ENCODE measurements at places on chromosomes 7 and 10. TPM values are rescaled to one million over a fixed set of nuclear protein-coding genes. Genes with fewer than 3 reads are reported as not detected.

DNA sequence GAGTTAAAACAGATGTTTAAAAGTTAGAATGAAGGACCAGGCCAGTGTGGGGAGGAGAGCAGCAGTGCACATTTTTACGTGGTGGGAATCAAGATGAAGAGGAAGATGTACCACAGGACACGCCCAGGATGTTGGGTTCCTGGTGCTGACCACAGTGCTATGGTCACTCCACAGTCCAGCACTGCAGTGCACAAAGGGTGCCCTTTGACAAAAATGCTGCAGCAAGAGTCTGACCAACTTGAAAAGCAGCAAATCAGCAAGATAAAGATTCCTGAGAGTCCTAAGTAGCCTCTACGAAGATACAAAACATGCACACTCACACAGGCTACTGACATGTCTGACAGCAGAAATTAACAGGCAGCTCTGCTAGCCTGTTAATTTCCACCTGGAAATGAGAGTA lies 107.1 kb downstream of the PIP4K2A start:
- H3K27me3 ChIP-seq, result no peaks in the 10 kb centered on the region
- no peak overlapping the region for H3K27ac ChIP-seq
- H3K4me3 ChIP-seq, result no peak overlapping the region
- DNase-seq, result no peak
- H3K36me3 ChIP-seq, result no peaks in the 10 kb centered on the region

GRCh38 chr7:3157566-3158287 lies 114.1 kb upstream of the CARD11 start:
- no peaks in the 10 kb centered on the region for H3K4me1 ChIP-seq
- peak; percentile 66 for DNase-seq
- H3K27ac ChIP-seq, result no peak overlapping the region
- no peaks in the 10 kb centered on the region for H3K27me3 ChIP-seq
- no peak overlapping the region for H3K4me3 ChIP-seq
- H3K36me3 ChIP-seq, result no peaks in the 10 kb centered on the region

- DNase-seq, result no peak
- no peaks in the 10 kb centered on the region for H3K27me3 ChIP-seq
- no peaks in the 10 kb centered on the region for H3K36me3 ChIP-seq
- H3K4me3 ChIP-seq, result no peak overlapping the region
These were observed 32.2 kb downstream of the LSM5 start for GRCh38 chr7:32458025-32458424.

- DNase-seq, result no peak
- H3K27ac ChIP-seq, result no peak overlapping the region
- no peaks in the 10 kb centered on the region for H3K27me3 ChIP-seq
- H3K4me3 ChIP-seq, result no peak overlapping the region
These were observed 534.8 kb downstream of the TCERG1L start for GRCh38 chr10:130776724-130777123.

GRCh38 chr7:93889261-93889660 lies 1.3 kb downstream of the TFPI2 start:
- no peak overlapping the region for H3K4me3 ChIP-seq
- H3K36me3 ChIP-seq, result no peaks in the 10 kb centered on the region
- H3K27me3 ChIP-seq, result no peaks in the 10 kb centered on the region
- DNase-seq, result peak; percentile 71

GRCh38 chr10:93622942-93623341 lies 10.6 kb downstream of the PDE6C start:
- no peak overlapping the region for H3K27ac ChIP-seq
- H3K36me3 ChIP-seq, result no peaks in the 10 kb centered on the region
- no peaks in the 10 kb centered on the region for H3K4me1 ChIP-seq
- no peak for DNase-seq
- H3K4me3 ChIP-seq, result no peak overlapping the region
- H3K27me3 ChIP-seq, result peaks cover 6% of the 10 kb centered on the region

DNA sequence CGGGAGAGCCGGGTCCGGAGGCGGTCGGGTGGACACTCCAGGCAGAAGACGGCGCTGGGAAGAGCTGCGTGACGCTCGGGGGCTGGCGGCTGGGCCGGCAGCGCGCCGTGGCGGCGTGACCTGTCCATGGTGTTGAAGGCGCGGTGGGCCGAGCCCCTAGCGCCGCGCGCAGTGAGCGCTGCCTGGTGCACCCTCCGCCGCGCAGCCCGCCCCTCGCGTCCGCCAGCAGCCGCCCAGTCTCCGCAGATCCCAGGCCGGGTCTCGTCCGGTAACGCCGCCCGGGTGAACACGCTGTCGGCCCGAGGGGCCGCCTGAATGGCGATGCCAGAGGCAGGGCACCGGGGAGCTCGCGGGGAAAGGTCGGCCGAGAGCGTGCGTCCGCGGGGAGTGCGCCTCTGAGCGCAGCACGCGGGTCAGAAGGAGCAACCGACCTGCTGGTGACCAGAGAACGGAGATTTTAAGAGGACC lies 657 bp upstream of the TMEM178B start:
- H3K4me3 ChIP-seq, result no peak overlapping the region
- no peaks in the 10 kb centered on the region for H3K4me1 ChIP-seq
- DNase-seq, result peak; percentile 63
- no peaks in the 10 kb centered on the region for H3K36me3 ChIP-seq

DNA sequence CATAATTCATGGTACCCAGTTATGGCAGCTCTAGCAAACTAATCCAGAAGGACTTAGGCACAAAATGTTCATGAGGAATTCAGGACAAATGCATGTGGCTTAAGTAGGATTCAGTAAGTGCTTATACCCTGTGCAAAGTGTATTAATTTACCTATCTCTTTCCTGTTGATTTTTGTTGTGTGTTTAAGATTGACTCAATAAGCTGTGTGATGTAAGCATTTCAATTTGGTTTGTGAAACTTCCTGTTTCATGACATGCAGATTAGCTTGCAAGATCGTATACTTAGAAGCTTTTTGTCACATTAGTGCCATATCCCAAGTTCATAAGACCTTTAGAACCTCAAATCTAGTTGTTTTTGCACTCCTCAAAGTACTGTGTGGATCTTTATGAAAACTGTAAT lies 416.7 kb downstream of the ARL4A start:
- DNase-seq, result no peak
- no peaks in the 10 kb centered on the region for H3K36me3 ChIP-seq
- no peaks in the 10 kb centered on the region for H3K4me1 ChIP-seq
- H3K27ac ChIP-seq, result no peak overlapping the region
- H3K27me3 ChIP-seq, result no peaks in the 10 kb centered on the region
- H3K4me3 ChIP-seq, result no peak overlapping the region

DNA sequence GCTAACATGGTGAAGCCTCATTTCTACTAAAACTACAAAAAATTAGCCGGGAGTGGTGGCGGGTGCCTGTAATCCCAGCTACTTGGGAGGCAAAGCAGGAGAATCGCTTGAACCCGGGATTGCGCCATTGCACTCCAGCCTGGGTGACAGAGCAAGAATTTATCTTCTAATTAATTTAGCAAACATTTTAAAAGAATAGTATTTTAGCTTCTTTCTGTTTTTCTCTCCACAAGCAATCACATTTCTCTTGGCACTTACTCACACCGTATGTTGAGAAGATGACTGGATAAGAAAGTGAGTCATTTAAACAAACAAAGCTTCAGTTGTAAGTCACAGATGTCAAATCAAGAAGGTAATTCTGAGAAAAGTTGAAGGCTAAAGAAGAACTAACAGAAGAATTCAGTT lies 264.0 kb downstream of the ARL4A start:
- no peak overlapping the region for H3K27ac ChIP-seq
- no peaks in the 10 kb centered on the region for H3K27me3 ChIP-seq
- H3K36me3 ChIP-seq, result no peaks in the 10 kb centered on the region

DNA sequence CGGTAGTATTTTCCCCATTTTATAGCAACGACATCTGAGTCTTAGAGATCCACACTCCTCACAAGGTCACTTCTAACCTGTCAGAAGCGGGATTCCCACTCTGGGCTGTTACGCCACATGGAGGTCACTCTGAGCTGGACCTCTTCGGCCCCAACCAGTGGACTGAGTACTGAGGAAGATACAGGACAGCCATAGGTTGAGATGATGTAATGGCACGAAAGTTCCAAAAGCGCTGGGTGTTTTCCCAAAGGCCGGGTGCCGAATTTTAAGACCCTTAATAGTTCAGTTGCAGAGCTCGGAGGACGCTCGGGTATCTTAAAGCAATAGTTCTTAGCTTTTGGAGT lies 699 bp downstream of the GHITM start:
- H3K4me1 ChIP-seq, result peaks cover 5% of the 10 kb centered on the region

- H3K27me3 ChIP-seq, result no peaks in the 10 kb centered on the region
- no peak overlapping the region for H3K4me3 ChIP-seq
- H3K4me1 ChIP-seq, result no peaks in the 10 kb centered on the region
- H3K27ac ChIP-seq, result no peak overlapping the region
- no peaks in the 10 kb centered on the region for H3K36me3 ChIP-seq
- DNase-seq, result no peak
These were observed 203.5 kb upstream of the PHF14 start for GRCh38 chr7:10770176-10770575.

- no peaks in the 10 kb centered on the region for H3K4me1 ChIP-seq
- peaks cover 93% of the 10 kb centered on the region for H3K27me3 ChIP-seq
- H3K36me3 ChIP-seq, result no peaks in the 10 kb centered on the region
- H3K27ac ChIP-seq, result no peak overlapping the region
- no peak for DNase-seq
These were observed 9.4 kb upstream of the MNX1 start for GRCh38 chr7:157019718-157020451.

DNA sequence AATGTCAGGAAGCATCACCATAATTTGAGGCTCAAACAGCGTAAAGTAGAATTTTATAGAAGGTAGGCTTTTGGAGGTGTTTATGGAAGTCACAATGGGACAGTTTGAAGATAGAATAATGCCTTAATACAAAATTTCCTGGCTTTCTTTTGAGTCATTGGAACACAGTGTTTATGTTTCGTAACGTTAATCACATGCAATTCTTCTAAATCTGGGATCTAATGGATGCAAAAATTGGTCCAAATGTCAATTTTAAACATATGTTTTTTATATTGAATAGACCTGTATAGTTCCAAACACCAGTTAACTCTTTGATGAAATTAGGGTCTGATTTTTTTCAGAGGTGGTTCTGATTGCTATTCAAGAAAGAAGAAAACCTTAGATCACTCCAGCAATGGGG lies 86.5 kb upstream of the HPS1 start:
- H3K27ac ChIP-seq, result no peak overlapping the region
- H3K4me1 ChIP-seq, result no peaks in the 10 kb centered on the region
- no peaks in the 10 kb centered on the region for H3K27me3 ChIP-seq
- H3K4me3 ChIP-seq, result no peak overlapping the region
- H3K36me3 ChIP-seq, result no peaks in the 10 kb centered on the region

DNA sequence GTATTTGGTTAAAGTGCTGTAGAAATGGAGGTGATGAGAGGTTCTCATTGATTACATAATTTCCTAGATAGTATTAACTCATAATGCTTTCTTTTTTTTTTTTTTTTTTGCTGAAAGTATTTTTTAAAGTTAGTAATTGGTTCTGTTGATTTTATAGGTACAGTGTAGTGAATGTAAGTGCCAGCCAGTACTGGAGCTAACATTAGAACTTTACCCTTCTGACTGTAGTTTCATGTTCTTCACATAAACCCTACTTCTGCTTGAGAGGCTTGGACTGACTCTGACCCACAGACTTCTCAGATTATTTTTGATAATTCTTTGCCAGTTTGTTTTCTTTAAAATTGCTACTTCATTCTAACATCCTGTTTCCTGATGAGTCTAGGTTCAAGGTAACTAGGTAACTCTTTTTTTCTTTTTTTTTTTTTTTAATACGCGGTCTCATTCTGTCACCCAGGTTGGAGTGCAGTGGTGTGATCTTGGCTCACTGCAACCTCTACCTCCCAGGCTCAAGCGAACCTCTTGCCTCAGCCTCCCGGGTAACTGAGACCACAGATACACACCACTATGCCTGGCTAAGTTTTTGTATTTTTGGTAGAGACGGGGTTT lies 92.2 kb upstream of the OIT3 start:
- no peaks in the 10 kb centered on the region for H3K36me3 ChIP-seq
- H3K27me3 ChIP-seq, result no peaks in the 10 kb centered on the region
- no peak overlapping the region for H3K27ac ChIP-seq
- H3K4me3 ChIP-seq, result no peak overlapping the region

- H3K36me3 ChIP-seq, result no peaks in the 10 kb centered on the region
- H3K27ac ChIP-seq, result no peak overlapping the region
- no peak for DNase-seq
These were observed 4.4 kb upstream of the WDR91 start for GRCh38 chr7:135215698-135216097.

DNA sequence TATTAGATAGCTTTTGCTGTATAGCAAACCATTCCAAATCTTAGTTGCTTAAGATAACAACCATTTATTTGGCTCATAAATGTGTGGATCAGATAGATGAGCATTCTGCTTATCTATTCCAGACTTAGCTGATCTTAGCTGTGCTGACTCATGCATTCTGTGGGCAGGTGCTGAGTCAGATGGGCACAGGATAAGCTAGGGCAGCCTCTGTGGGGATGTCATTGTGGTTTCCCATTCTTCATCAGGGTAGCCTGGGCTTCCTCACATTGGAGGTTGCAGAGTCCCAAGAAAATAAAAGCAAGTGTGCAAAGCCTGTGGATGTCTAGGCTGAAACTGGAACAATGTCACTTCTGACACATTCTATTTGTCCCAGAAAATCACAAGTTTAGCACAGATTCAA lies 917.0 kb downstream of the TYW1 start:
- no peak overlapping the region for H3K27ac ChIP-seq
- no peak for DNase-seq
- no peaks in the 10 kb centered on the region for H3K4me1 ChIP-seq
- H3K27me3 ChIP-seq, result no peaks in the 10 kb centered on the region
- no peaks in the 10 kb centered on the region for H3K36me3 ChIP-seq
- no peak overlapping the region for H3K4me3 ChIP-seq

GRCh38 chr7:48058990-48059389 lies 23.6 kb downstream of the C7orf57 start:
- no peak overlapping the region for H3K4me3 ChIP-seq
- H3K4me1 ChIP-seq, result no peaks in the 10 kb centered on the region
- no peaks in the 10 kb centered on the region for H3K36me3 ChIP-seq

DNA sequence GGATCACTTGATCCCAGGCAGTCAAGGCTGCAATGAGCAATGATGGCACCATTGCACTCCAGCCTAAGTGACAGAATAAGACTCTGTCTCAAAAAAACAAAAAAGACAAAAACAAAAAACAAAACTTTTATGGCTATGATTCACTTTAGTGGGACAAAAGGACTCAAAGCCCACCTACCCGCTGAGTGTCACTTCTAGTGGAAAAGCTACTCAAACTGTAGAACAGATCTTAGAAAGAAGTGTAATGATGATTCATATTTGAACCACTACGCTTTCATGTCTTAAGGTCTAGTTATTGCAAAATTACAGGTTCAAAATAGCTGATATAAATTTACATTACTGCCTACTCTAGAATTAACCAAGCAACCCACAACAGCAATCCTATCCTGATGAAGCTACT lies 47.1 kb upstream of the OTUD1 start:
- no peak for DNase-seq
- no peak overlapping the region for H3K27ac ChIP-seq
- no peaks in the 10 kb centered on the region for H3K36me3 ChIP-seq
- no peaks in the 10 kb centered on the region for H3K4me1 ChIP-seq

- H3K4me3 ChIP-seq, result no peak overlapping the region
- H3K27me3 ChIP-seq, result no peaks in the 10 kb centered on the region
- H3K27ac ChIP-seq, result no peak overlapping the region
- H3K4me1 ChIP-seq, result no peaks in the 10 kb centered on the region
- no peaks in the 10 kb centered on the region for H3K36me3 ChIP-seq
These were observed 116.3 kb downstream of the MDFIC start for GRCh38 chr7:115038158-115038557.

Gene GPR158
- polyA plus RNA-seq, result not detected

Gene IFIT3
- polyA plus RNA-seq, result 62.9 TPM

Gene INMT
- 237 TPM for polyA plus RNA-seq

Gene RNF148
- polyA plus RNA-seq, result 0.09 TPM

Gene PNLIPRP3
- polyA plus RNA-seq, result not detected

Gene CCL26
- 1.5 TPM for polyA plus RNA-seq

Gene GIMAP7
- polyA plus RNA-seq, result not detected

Gene XRCC2
- polyA plus RNA-seq, result 4.0 TPM

Gene AP5Z1
- 13.8 TPM for polyA plus RNA-seq

Gene PRKAR2B
- polyA plus RNA-seq, result 6.5 TPM

Gene CEP55
- polyA plus RNA-seq, result 16.1 TPM

Gene GSAP
- polyA plus RNA-seq, result 4.4 TPM

Gene NCF1
- not detected for polyA plus RNA-seq

Gene MYL10
- polyA plus RNA-seq, result not detected

Measured in fibroblast of lung (primary cell).